ENCODE measurements at places on chromosomes 3 and 15.

DNA sequence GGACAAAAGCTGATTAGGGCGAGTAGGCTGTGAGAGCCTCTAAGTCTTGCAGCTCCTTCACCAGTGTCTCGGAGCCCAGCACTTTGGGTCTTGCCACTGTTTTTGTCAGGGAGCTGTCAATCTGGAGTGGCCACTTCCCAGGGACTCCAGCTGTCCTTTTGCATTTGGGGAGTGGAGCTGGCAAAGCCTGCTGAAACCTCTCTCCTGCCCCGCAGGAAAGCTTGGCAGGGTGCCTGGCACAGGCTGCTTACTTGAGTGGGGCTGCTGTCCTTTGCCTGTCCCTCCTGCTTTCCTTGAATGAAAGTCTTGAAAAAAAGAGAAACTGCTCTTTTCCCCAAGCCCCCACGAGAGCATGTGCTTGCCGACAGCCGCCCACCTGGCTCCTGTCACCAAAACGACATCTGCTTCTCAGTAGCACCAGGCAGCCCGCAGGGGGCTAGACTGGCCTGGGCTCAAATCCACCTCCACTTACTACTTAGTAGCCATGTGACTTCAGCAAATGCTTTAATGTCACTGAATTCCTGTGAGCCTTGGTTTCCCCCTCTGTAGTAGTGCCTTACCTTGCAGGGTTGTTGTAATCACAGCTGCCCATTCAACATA is 13.7 kb downstream of the USP13 start:
- DNase-seq, result peak; percentile 99

GRCh38 chr15:91872356-91873137 is 19.0 kb downstream of the SLCO3A1 start:
- no peak for DNase-seq

- no peak for DNase-seq
These were observed 2.6 kb upstream of the APEH start for GRCh38 chr3:49671291-49672288.

- no peak for DNase-seq
These were observed 33.3 kb downstream of the PEAK1 start for GRCh38 chr15:77386626-77387025.

GRCh38 chr3:52339612-52340011 is 23.5 kb downstream of the DNAH1 start:
- DNase-seq, result peak; percentile 41

- no peak for DNase-seq
These were observed 214.8 kb downstream of the ZMAT3 start for GRCh38 chr3:178856804-178857203.

DNA sequence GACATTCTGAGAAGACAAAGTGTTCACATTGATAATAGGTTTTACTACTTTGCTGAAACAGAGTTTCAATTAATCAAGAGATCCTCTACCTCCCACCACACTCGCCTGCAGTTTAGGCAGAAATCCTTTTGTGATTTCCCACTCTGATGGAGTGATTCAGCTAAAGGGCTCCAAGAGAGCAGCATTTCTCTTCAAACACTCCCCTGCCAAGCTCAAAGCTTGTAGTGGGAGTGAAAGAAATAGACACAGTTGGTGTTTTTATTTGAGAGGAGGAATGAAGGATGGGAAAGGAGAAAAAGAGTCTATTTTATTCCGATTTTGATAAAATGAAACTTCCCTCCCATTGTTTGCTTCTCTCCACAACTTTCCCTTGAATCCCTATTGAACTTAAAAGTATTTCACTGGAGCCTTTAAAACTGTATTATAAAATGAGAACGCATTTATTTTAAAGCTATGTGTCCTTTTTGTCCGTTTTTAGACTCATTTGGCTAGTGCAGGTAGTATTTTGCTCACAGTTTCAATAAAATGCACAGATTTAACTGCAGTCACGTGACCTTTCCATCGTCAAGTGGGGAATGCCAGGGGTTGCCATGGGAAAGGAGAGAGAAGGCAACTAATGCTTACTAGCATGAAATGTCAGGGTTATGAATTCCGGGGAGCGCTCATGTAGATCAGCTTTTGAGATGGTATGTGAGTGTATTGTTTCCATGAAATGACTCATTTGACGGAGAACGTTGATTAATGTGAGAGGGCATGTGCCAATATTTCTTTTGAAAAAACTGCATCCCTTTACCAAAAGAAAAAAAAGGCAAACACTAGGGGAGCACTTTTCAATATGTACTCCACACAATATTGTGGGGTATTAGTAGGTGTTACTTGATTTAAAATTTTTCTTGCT is 7.7 kb upstream of the OSBPL11 start:
- DNase-seq, result peak; percentile 21

DNA sequence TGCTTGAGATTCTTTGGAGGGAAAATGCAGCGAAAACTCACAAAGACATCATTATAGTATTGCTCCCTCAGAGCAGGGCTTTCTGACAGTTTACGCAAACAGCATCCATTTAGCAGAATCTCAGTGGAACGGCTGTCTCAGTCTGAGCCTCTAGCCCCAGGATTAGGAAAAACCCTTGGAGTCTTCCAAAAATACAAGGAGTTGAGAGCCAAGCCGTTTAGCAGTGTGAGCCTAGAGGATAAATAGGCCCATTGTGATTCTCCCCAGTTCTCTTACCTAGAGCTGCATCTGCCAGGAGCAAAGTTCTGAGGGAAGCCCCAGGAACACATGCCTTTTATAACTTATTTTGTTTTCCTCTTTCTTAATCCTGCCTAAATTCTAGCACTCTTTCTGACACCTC is 359.6 kb downstream of the NTRK3 start:
- DNase-seq, result no peak

GRCh38 chr3:40055361-40055760 is 246.0 kb downstream of the MYRIP start:
- no peak for DNase-seq

- no peak for DNase-seq
These were observed 27.3 kb upstream of the RAD18 start for GRCh38 chr3:8990266-8991215.

Data from NCI-H524 (cell line).